ENCODE measurements at places on chromosomes 1 and 21.

DNA sequence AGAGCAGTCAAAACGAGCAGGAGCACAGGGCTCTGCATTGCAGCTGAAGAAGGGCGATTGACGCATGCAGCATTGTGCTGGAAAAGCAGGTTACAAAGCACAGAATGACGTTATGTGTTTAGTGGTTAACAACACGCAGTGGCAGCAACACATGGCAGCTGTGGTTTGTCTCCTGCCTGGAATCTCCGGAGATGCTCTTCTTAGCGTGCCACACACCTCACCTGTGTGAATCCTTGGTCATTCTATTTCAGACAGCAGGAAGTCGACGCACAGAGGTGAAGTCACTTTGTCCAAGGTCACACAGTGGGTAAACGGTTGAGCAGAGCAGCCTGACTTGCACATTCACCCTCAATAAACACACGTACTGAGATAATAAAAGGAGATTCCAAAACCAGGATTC, 14.7 kb downstream of the OBSCN start:
- DNase-seq, result no peak

- DNase-seq, result no peak
Observed at GRCh38 chr1:19204446-19205266, 5.4 kb downstream of the UBR4 start.

DNA sequence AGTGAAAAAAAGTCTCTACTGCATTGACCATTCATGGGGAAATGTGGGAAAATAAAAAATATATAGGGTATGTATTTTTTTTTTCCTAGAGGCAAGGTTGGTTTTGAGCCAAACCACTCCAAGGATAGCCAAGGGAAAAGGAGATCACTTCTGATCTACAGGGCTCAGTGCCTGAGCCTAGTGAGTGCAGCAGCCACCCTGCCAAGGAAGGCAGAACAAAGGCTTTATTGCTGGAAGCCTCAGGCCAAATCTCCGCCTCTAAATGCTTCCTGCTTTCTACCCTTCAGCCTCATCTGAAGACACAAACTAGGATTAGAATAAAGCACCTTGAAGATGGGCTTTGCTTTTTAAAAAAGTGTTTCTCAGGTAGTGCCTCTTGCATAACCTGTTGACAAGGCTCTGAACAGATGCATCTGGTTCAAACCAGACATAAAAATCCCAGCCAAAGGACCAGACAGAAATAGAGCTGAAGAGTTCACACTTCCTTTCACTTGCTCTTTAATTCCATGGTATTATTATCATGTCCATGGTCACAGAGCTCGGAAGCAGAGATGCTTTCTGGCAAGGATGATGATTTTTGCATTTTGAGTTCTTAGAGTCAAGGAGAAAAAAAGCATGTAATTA, 10.5 kb downstream of the C1orf115 start:
- DNase-seq, result no peak

DNA sequence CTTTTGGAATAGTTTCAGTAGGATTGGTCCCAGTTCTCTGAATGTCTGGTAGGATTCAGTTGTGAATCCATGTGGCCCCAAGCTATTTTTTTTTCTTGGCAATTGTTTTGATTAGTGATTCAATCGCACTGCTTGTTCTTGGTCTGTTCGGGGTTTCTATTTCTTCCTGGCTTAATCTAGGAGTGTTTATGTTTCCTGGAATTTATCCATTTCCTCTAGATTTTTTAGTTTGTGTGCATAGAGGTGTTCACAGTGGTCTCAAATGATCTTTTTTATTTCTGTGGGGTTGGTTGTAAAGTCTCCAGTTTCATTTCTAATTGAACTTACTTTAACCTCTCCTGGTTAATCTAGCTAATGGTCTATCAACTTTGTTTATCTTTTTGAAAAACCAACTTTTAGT, 117.6 kb downstream of the NME7 start:
- DNase-seq, result no peak

DNA sequence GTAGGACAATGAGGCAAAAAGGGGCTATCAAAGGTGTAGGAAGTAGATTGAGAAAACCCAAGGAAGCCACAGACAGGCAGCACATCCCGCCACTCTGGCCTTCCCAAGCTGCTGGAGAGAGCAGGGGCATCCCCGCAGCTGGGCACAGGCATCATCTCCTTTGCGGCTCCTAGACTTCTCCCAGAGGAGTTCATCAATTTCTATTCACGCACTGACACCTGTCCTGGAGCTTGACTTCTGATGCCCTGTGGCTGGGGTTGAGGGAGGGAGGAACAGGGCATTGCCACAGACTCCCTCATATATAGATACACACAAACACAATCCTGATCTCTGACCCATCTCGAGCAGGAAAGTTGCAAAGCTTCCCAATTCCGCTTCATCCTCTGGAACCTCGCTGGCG, 1.9 kb upstream of the TFAP2E start:
- no peak for DNase-seq

DNA sequence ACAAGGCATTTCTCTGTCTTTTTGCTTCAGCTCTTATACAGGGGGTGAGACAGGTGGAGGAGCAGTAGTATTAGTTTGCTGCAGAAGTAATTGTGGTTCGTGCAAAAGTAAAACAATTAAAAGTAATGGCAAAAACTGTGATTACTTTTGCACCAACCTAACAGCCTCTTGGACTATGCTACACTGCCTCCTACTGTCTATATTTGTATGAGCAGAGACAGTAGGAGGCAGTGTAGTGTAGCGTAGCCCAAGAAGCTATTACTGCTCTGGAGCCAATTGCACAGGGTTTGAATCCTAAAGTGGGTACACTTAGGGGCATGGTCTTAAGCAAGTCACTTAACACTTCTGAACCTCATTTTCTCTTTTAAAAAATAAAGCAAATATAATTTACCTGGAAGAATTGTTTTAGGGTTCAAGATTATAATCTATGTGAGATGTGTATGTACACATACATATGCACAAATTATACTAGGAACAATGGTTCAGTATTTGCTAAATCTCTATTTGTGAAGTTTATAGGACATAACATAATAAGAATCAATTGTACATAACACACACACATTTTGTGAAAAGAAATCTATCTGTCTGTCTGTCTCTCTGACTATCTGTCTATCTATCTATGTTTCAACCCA, 103.8 kb downstream of the BRINP3 start:
- peak; percentile 4 for DNase-seq

- DNase-seq, result no peak
Observed at GRCh38 chr1:85078903-85079302, 30.6 kb upstream of the MCOLN3 start.

DNA sequence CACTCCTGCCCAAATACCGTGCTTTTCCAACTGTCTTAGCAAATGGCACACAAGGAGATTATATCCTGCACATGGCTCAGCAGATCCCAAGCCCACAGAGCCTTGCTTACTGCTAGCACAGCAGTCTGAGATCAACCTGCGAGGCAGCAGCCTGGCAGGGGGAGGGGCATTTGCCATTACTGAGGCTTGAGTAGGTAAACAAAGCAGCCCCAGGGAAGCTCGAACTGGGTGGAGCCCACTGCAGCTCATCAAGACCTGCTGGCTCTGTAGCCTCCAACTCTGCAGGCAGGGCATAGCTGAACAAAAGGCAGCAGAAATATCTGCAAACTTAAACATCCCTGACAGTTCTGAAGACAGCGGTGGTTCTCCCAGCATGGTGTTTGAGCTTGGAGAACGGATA, 70.1 kb upstream of the PTBP2 start:
- no peak for DNase-seq

- DNase-seq, result no peak
Observed at GRCh38 chr1:157819896-157820295, at the start of gene FCRL1. Gene FCRL1 (minus strand): TSS chr1:157820120. CDS start chr1:157820037, 83 bp downstream.

DNA sequence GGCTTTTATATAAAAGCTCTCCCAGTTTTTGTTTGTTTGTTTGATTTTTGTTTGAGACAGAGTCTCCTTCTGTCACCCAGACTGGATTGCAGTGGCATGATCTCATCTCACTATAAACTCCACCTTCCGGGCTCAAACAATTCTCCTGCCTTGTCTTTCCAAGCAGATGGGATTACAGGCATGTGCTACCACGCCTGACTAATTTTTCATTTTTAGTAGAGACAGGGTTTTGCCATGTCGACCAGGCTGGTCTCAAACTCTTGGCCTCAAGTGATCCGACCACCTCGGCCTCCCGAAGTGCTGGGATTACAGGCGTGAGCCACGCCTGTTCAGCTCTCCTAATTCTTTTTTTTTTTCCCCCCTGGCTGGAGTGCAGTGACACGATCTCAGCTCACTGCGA, 4.4 kb downstream of the PCAT6 start:
- DNase-seq, result no peak

- DNase-seq, result no peak
Observed at GRCh38 chr1:235095938-235096562, 32.6 kb downstream of the TOMM20 start.

- DNase-seq, result no peak
Observed at GRCh38 chr1:189431447-189431846, 1046.2 kb downstream of the BRINP3 start.

- no peak for DNase-seq
Observed at GRCh38 chr1:226082959-226083301, 20.4 kb downstream of the H3-3A start.

- no peak for DNase-seq
Observed at GRCh38 chr1:158333405-158334155, 2.2 kb upstream of the CD1B start.

DNA sequence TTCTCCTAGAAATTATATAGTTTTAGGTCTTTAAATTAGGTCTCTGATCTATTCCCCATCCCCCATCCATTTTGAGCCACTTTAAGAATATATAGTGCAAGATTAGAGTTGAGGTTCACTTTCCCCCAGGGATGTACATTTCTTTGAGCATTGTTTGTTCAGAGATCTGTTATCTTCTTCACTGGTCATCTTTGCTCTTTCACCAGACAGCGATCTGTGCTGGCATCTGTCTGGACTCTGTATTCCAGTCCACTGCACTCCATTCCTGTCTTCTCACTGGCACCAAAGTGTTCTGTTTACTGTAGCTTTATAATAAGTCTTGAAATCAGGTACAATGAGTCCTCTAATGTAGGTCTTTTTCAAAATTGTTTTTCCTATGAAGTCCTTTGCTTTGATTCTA, 112.5 kb downstream of the PCBP3 start:
- DNase-seq, result no peak

DNA sequence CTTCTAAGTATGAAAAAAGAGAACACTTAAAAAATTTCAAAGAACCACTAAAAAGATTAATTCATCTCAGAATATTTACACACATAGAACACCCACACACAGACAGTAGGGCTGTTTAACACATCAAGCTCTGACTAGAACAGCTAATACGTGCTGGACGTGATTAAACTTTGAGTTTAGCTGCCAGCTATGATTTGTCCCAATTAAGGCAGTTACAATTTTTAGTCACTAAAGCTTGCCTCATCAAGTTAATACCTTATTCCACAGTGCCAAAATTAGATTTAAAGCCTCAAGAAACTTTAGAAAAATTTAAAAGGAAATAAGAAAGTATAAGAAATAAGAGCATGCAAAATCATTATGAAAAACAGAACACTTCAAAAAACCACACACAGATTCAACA, 18.9 kb downstream of the SLC16A1 start:
- DNase-seq, result peak; percentile 32

DNA sequence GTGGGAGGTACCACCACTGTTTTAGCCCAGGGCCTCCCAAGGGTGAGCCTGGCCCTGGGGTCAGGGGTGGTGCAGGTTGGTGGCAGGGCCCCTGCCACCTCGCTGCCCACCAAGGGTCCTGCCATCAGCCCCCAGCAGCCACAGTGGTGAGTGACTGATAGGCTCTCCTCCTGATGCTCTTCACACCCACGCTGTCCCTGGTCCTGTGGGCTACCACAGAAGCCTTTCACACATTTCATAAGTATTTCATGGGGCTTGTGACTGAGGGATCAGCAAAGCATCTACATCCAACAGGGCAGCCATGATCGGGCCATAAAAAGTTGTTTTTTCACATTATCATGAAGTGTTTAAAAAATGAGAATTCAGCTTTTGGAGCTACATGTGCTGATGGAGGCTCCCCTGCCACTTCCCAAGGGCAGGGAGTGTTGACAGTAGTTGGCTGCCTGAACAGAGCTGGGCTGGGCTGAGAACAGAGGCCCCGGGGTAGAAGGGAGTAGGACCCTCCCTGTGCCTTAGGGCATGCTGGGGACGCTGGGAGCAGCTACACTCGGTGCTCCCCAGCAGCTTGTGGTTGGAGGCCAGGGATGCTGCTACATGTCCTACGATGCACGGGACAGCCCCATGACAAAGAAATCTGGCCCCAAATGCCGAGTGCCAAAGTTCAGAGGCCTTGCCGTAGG, 73.1 kb upstream of the TMEM51 start:
- DNase-seq, result no peak

GRCh38 chr1:70042090-70042731, 163.2 kb downstream of the LRRC40 start:
- DNase-seq, result no peak

- DNase-seq, result no peak
Observed at GRCh38 chr1:232784794-232785193, 20.4 kb upstream of the MAP10 start.

- no peak for DNase-seq
Observed at GRCh38 chr1:227190321-227190720, 128.0 kb downstream of the CDC42BPA start.

- DNase-seq, result no peak
Observed at GRCh38 chr1:245201201-245201600, 46.4 kb downstream of the KIF26B start.

- DNase-seq, result no peak
Observed at GRCh38 chr21:43027846-43028731, 47.5 kb downstream of the CBS start.

Data from GM13977 (cell line).